Fibroblast of skin of right biceps (primary cell): ENCODE measurements at places on chromosomes 2 and 18.
A peak's percentile ranks its signal among the peaks of the same experiment; 100 is the strongest.

- peak; percentile 51 for DNase-seq
Measured at GRCh38 chr2:161033059-161033660, 127.1 kb upstream of the TANK start.

DNA sequence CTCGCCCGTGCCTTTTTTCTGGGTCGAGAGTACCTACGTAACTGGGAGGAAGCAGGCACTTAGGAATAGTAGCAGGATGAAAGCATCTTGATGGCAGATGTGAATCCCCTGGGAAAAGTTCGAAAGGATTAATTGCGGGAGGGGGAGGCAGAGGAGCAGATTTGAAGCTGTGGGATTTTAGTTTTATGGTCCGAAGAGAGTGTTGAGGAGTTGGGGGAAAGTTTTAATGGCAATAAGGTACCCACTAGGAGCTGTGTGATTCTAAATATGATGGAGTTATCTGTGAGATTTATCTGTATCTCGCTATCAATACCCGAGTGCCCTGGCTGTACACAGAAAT lies 1.1 kb downstream of the AGFG1 start:
- DNase-seq: no peak

DNA sequence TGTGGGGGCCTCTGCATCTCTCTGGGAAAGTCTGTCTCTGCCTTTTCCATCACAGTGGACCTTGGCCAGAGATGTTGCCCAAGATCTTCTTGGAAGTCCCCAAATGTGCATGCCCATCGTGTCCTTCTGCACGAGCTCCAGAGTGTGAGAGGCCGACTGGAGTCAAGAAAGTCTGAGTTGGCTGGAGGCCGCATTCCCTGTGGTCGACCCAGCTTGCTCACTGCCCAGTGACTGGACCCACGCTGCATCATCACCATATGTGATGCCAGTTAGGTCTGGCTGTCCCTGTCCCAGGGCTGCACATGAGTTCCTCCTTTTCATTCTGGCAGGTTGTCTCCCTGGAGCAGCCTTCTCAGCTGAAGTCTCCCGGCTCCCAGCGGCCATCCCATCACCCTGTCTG lies 93.8 kb downstream of the ARL4C start:
- no peak for DNase-seq

GRCh38 chr18:55420665-55421307 lies 167.2 kb downstream of the TCF4 start:
- no peak for DNase-seq
